ENCODE measurements at places on chromosomes 12 and 14.

GRCh38 chr12:125189015-125189414 is 123.8 kb downstream of the AACS start:
- no peak for DNase-seq

GRCh38 chr12:71517145-71517846 is 77.7 kb downstream of the LGR5 start:
- no peak for DNase-seq

GRCh38 chr14:75551021-75551420 is 27.4 kb upstream of the FLVCR2 start:
- no peak for DNase-seq

GRCh38 chr12:104501660-104502059 is 44.9 kb downstream of the CHST11 start:
- no peak for DNase-seq

GRCh38 chr12:80299219-80299618 is 144.8 kb upstream of the PTPRQ start:
- no peak for DNase-seq

- no peak for DNase-seq
Observed at GRCh38 chr12:85179680-85180270, 100.2 kb upstream of the ALX1 start.

DNA sequence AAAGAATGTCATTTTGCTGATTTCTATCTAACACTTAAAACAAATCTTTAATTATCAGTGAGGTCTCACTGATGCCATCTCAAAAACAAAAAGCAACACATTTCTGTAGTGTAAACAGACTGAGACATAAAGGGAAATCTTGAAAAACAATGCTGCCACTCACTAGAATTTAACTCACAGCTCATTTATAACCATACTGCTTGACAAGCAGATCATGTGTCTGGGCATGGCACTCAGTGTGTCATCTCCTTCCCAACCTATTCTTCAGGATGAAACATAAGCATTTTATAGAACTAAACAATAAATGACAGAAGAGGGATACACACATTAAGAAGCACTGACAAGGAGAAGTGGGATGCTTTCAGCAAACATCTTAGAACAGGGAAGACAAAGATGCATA is 22.4 kb downstream of the ATF7 start:
- DNase-seq = no peak

GRCh38 chr12:31533470-31533869 is 57.5 kb downstream of the DENND5B start:
- no peak for DNase-seq

DNA sequence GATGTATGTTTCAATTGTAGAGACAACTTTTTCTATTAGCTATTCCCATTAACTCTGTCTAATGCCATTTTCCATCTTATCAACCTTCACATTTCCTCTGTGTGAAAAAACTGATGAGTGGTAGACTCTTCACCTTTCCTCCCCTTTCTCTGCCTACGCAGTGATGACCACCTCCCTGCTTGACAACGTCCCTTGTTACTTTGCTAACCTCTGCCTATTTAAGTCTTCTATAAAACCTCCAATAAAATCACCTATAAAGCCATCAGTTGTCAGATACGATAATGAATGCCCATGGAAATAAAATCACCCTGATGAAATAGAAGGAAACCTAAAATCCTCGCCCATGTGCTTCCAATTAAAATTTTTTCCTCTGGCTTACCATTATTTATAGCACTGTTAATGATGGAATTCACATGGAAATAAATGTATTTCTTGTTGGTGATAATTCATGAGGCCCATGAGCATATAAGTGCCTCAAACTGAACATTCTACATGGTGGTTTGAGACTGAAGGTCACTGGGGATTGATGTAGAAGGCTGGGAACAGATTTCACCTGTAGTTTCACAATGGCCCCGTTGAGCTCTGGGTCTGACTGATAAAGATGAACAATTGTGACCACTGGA is 1454.0 kb upstream of the SEL1L start:
- no peak for DNase-seq

GRCh38 chr12:81992461-81992860 is 233.3 kb upstream of the PPFIA2 start:
- no peak for DNase-seq

DNA sequence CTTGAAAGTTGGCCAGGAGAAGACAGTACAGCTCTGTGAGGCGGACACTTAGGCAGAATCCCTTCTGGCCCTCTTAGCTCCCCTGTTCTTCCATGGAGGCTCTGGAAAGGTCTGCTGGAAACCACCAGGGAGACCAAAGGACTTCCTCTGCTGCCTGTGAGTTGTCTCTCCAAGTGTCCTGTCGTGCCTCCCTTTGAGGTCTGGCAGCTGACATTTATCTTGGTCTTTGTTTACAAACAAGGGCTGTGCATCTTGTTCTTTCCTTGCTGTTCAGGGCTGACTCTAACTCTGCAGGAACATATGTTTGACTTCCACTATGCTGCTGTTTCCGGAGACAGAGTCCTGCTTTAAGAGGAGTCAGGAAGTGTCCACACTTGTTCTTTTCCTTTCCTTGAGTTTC is 159.9 kb upstream of the FRMD6 start:
- DNase-seq = no peak

DNA sequence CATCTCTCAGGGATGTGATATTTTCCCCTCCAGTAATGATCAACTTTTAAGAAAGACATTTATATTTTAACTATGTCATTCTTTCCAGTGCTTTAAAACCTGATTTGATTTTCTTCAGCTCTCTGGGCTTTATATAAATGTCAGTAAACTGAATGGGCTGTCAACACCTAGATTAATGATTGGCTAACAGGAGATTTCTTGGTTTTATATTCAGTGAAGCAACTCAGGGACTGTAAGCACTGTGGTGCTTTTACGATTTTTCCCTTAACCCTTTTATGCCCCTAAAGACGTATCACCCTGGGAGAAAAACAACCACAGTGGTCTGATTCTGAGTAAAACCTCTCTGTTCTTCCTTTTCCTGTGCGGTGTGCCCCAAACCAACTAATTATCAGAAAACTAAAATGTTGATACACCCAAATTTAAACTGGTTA is 38.0 kb downstream of the PTGER2 start:
- no peak for DNase-seq

DNA sequence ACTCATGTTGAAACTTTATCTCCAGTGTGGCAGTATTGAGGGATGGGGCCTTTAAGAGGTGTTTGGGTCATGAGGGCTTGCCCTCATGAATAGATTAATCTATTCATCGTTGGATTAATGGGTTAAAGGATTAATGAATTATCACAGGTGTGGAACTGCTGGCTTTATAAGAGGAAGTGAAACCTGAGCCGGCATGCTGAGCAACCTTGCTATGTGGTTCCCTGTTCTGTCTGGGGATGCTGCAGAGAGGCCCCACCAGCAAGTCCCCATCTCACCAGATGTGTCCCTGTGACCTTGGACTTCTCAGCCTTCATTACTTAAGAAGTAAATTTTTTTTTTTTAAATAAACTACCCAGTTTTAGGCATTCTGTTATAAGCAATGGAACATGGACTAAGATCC is 109.6 kb downstream of the DYRK2 start:
- DNase-seq = no peak

DNA sequence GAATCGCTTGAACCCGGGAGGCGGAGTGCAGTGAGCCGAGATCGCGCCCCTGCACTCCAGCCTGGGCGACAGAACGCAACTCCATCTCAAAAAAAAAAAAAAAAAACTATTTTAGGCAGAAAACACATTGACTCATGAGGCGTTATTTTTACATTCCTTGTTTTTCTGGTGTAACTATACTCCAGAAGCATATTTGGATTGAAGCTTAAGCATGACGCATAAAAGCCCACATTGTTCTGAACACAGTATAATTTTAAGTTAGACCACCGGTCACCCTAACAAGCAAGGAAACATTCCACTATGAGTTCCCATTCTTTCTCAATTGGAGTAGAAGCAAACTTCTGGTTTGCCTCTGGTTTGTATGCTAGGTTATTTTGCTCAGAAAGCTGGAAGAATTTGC is 173.0 kb downstream of the MYRFL start:
- no peak for DNase-seq

- peak; percentile 57 for DNase-seq
Observed at GRCh38 chr12:132153501-132154340, 9.5 kb downstream of the NOC4L start.

- no peak for DNase-seq
Observed at GRCh38 chr14:64722842-64723447, 18.7 kb downstream of the PLEKHG3 start.

DNA sequence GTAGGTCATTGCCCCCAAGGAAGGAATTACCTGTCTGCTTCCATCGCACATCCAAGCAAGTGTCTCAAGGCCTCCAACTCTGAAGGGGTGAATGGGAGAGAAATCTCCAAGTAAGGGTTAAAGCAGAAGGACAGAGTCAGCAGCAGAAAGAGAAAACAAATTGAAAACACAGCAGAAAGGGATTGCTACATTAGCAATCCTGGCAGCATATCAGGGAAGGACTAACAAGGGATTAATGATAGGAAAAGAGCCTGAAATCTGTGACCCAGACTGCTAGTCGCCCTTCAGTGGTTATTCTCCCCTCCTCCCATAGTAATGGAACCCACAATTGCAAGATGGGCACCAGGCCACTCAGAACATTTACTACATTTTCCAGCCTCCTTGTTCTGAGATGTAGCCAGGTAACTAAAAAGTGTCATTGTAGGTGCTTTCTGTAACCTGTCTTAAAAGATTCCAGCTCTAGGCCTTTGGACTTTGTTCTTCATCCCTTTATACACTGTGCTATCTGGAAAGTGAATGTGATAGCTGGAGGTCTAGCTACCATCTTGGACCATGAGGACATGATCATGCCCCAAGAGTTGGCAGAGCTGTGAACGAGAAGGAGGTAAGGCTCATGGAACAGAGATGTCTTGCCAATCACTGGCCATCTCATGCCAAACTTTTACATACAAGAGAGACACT is 36.0 kb downstream of the MAP3K9 start:
- no peak for DNase-seq

GRCh38 chr14:53655080-53655785 is 301.4 kb downstream of the BMP4 start:
- DNase-seq = no peak

DNA sequence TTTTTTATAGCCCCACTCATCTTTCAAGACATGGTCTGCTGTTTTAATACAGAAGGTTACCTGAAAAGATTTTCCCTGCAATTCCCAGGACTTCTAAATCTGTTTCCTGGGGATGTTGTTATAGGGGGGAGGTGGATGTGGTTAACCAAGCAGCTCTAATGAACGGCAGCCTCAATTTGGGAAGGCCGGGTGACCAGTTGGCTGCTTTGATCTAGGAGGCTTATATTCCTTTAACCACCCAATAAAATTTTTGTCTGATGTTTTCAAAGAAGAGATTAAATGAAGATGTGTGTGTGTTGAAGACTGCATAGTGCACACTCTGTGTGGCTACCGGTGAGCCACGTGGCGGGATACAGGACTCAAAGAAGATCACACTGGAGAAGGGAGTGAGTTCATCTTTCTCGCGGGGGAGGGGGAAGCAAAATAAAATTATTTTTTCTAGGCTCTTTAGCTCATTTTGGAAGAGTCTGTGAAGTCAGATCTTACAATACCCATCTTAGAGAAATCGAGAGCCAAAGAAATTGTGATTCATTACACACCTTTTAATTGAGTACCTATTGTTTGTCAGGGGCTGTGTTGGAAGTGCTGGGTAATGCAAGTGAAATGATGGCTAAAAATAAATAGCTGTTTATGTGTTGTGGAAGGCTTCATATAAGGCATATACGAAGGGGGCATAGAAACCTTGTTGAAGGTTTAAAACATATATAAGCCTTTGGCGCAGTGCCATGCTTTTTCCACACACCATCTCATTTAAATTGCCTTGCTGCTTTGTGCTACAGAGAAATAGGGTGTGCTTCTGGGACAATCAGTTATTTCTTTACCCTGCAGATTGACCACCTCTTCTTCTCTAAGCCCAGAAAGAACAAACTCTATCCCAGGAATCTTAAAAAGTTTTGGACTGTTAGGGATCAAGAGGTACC is 18.5 kb downstream of the ELK3 start:
- no peak for DNase-seq

- no peak for DNase-seq
Observed at GRCh38 chr12:12159988-12160387, 89.2 kb downstream of the BCL2L14 start.

- no peak for DNase-seq
Observed at GRCh38 chr14:54890788-54891187, 11.8 kb downstream of the GCH1 start.

DNA sequence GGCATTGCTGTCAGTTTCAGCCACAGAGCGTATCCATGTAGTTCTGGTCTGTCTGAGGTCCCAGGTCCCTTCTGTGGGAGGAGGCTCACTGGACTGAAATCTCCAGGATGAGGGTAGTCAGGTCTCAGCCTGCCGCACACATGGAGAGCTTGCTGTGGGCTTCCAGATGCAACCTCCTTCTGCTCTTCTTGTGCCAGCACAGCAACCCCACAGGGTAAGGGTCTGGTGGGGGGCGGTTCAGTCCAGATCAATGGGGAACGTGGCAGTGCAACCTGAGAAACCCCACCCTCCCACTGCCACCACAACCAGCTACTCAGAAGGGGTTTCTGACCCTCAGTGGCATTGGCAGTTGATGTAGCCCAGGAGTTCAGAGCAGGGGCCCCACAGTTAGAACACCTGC is 61.2 kb downstream of the BEGAIN start:
- no peak for DNase-seq

GRCh38 chr14:87805315-87805723 is 187.7 kb downstream of the GALC start:
- no peak for DNase-seq

DNA sequence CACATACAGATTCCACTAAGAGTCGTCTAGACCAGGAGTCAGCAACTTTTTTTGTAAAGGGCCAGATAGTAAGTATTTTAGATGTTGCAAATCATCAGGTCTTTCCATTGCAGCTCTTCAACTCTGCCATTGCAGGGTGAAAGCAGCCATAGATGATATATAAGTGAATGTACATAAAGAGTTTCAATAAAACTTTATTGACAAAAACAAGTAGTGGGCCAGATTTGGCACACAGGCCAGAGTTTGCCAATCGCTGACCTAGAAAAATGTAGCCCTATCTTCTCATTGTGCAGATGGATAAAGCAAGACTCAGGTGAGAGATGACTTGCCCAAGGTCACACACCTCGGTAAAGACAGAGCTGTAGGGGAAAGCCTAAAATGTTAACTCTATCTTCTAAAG is 474.7 kb downstream of the MED13L start:
- no peak for DNase-seq

DNA sequence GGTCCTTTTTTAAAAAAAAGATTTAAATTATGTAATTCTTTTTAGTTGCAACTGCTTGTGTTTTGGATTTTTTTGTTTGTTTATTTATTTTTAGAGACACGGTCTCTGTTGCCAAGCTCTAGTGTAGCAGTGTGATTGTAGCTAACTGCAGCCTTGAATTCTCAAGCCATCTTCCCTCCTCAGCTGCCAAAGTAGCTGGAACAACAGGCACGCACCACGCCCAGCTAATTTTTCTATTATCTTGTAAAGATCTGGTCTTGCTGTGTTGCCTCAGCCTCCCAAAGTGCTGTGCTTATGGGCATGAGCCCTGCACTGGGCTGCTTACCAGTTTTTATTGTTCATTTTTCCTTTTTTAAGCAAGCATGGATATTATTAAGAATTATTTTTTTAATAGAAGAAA is 10.6 kb upstream of the ART4 start:
- peak; percentile 18 for DNase-seq
